Nucleus accumbens (tissue), 56 donors: ENCODE measurements at places on chromosomes 13 and 19.
A peak's percentile ranks its signal among the peaks of the same experiment; 100 is the strongest.

DNA sequence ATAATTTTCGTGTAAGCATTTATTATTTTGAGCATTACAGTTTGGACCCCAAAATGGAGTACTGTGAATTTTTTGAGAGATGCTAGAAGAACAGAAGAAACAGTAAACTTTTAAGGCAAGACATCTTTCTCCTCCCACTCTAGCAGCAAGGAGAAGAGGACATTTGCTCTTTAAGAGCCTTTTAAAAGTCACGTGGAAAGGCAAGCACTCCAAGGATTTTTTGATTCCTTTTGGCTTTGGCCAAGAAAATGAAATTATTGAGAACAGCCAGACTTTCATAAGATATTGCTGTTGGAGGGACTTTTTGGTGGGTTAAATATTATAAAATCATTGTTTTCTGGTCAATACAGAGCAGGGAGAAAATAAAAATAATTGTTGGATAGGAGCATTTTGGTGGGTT is 110.0 kb downstream of the RGCC start:
- no peak for DNase-seq

- DNase-seq: no peak
These were observed 398.9 kb downstream of the IRS2 start for GRCh38 chr13:109387471-109387870.

DNA sequence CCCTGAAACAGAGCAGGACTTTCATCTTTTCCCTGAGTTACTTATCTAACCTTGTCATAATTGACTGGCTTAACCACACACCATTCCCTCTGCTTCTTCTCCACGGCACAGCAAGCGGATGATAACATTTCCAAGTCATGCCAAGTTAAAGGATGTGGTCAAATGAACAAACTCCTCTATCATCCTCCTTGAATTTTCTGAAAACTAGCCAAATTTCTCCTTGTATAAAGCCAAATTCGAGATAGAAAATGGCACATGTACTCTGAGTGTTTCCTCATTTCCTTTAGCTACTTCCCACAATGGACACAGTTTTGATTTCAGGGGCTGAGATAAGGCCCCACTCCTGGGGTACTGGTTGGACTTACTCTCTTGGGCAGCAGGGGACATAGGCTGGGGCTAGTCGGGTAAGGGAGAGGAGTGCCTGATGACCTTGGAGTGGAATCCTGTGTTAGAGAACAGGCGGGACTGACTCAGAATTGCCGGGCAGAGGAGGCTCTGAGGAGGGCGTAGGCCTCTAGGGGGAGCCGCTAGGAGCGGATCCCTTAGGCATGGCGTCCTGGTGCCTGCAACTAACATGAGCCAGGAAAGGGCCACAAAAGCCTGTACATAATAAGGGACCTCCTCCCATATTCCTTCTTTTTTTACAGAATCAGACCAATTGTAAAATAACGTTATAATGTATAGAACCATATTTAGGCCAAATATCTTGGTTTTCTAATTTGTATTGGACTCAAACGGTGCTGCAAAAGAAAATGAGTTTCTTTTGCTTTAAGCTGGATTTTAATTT is 20.3 kb upstream of the TMTC4 start:
- no peak for DNase-seq

DNA sequence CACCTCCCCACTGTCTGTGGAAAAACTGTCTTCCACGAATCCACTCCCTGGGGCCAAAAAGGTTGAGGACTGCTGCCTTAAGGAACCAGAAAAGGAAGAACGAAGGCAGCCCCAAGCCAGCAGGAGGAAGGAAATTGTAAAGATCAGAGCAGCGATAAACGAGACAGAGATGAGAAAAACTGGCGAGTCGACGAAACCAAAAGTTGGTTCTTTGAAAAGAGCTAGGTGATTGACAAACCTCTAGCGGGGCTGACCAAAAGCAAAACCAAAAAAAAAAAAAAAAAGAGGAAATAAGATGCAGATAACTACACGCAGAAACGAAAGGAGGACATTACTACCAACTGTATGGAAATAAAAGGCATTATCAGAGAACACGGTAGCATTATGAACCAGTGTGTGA is 76.9 kb downstream of the GADD45B start:
- DNase-seq: no peak

GRCh38 chr19:41159881-41160280 is 33.1 kb upstream of the CYP2S1 start:
- no peak for DNase-seq

GRCh38 chr19:41376998-41377365 is 649 bp downstream of the TMEM91 start:
- DNase-seq: no peak

GRCh38 chr13:24214528-24214927 is 54.0 kb downstream of the SPATA13 start:
- no peak for DNase-seq

- DNase-seq: no peak
These were observed 30.9 kb downstream of the RNASEH2B start for GRCh38 chr13:50940509-50940908.

GRCh38 chr19:32316034-32316433 is 29.4 kb upstream of the ZNF507 start:
- DNase-seq: no peak

DNA sequence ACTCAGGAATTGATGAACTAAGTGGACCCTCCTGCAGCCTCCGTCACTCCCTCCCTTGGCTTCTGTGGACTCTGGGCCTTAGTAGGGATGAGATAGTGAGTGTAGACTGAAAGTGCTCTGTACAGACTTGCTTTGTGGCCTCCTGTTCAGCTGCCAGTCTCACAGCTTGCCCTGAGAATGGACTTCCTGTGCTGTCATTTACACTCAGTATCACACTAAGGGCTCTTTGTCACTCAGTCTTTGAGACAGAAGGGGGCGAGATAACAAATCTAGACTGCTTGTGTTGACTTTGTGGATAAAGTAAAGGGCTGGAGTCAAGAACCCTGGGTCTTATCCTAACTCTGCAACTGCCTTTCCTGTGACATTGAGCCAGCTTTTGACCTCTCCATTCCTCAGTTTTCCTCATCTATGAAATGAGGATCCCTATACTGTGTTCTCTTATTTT is 21.0 kb upstream of the SPRY2 start:
- peak; percentile 14 for DNase-seq

DNA sequence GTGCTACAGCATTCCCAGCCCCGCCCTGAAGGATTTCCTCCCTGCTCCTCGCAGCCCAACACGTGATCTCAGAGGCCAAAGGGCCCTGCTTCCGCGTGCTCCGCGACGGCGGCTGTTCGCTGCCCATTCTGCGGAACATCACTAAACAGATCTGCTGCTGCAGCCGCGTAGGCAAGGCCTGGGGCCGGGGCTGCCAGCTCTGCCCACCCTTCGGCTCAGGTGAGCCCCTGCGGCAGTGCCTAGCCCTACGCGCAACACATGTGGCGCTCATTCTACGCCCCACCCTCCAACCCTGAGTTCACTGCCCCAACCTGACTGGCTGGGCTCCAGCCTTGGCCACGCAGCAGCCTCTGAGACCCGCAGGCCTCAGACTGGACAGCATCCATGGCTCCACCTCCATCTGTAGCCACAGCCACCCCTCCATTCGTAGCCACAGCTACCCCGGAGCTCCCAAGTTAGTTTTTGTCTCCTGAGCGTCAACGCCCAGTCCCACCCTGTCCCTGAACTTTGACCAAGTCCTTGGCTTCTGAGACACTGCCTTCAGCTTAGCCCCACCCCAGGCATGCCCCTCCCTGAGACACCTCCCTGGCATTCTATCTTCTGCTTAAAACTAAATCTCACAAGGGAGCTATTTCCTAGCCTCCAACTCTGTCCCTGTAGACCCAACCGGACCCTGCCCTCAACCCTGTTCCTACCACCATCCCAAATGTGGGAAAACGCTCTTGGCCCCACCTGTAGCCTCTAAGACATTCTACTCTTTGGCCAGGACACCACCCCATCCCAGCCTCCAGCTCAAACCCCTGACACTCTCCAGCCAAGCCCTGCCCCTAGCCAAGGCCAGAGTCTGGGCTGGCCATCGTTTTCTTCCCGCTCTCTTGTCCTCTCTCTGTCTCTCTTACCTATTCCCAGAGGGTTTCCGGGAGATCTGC is 6.4 kb downstream of the LTBP4 start:
- no peak for DNase-seq

- DNase-seq: no peak
These were observed 1442.6 kb downstream of the SLITRK5 start for GRCh38 chr13:89113744-89114143.

GRCh38 chr13:30319130-30319529 is 11.8 kb upstream of the KATNAL1 start:
- no peak for DNase-seq

DNA sequence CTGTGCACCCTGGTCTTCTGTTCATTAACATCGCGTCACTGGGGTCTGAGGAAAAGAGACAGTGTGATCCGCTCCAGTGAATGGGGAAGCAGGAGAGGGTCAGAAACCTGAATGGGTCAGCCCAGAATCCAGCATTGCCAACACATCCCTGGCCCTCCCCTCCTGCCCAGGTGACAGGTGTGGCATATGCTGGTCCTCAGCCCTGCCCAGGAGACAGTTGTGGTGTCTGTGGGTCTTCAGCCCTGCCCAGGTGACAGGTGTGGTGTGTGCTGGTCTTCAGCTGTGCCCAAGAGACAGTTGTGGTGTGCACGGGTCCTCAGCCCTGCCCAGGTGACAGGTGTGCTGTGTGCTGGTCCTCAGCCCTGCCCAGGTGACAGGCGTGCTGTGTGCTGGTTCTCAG is 8.0 kb downstream of the TFDP1 start:
- no peak for DNase-seq

- no peak for DNase-seq
These were observed 165.6 kb downstream of the MZT1 start for GRCh38 chr13:72561791-72562190.

DNA sequence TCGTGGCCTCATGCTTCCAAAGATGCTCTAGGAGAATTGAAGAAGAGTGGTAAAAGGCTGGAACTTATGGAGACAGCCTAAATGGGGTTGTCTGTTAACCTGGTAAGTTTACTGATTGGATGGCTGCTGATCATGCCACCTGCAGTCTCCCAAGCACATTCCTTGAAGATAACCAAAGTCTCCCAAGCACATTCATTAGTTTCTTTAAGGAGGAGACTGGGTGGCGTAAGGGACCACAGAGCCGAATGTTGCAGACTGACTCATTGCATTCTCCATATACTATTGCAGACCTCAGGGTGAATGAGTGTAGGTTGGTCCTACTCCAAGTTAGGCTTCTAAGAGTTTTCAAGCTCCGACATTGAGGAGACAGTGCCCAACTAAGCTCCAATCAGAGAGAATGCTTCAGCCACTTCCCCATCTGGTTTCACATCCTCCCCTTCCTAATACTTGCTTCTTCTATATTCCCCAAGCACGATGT is at the start of gene IGFL3:
Gene IGFL3 (minus strand): TSS at position 51 of the 478 bp plus-strand sequence. CDS start 39 bp downstream, at position 12.
- no peak for DNase-seq

DNA sequence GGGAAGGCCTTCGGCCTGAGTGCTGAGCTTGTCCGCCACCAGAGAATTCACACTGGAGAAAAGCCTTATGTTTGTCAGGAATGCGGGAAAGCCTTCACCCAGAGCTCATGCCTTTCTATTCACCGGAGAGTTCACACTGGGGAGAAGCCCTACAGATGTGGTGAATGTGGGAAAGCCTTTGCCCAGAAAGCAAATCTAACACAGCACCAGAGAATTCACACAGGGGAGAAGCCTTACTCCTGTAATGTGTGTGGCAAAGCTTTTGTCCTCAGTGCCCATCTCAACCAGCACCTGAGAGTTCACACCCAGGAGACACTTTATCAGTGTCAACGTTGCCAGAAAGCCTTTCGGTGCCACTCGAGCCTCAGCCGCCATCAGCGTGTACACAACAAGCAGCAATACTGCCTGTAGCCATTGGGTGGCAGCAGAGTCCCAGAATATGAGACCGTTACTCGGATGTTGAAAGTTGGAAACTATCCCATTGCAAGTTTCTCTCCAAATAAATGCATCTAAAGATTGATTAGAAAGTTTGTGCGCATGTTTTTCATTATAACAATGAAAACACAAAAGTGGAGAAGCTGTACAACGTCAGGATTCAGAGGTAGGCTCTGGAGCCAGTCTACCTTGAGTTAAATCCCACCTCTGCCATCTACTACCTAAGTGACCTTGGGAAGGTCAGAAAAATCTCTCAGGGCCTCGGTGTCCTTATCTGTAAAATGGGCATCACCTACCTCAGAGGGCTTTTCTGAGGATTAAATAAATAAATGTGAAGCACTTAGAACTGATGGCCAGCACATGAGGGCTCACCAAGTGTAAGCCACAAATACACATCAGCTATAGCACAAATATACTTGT is 21.1 kb downstream of the ZNF473 start:
- peak; percentile 14 for DNase-seq

DNA sequence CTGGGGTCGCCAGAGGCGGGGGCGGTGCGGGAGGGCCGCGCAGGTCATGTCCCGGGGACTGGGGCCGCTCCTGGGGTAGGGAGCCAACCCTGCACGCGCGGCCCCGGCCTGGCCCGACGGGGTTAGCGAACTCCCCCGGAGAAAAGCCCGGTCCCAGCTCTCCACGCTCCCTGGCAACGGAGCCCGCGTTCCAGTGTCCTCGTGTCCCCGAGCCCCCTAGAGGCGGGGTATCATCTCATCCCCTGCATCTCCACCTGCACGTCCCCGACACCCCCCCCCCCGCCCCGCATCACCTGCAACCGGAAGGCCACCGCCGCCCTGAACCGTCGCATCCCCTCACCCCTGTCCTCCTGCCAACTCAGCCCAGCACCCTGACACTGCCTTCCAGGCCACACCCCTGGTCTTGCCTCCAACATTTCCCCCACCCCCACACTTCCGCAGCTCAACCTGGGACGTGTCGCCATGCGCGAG is 2.7 kb downstream of the WDR88 start:
- no peak for DNase-seq

GRCh38 chr13:65378943-65379519 is 1851.1 kb downstream of the PCDH9 start:
- DNase-seq: no peak
